ENCODE measurements at places on chromosomes 1 and 21. TPM values are rescaled to one million over a fixed set of nuclear protein-coding genes. Genes with fewer than 3 reads are reported as not detected.
A peak's percentile ranks its signal among the peaks of the same experiment; 100 is the strongest.

The ADGRL2 gene
- total RNA-seq, result 72.8 TPM

The CD5L gene
- total RNA-seq, result 6.1 TPM

The SPOCD1 gene
- 15.7 TPM for total RNA-seq

The C1orf87 gene
- total RNA-seq, result 10.4 TPM

The ZBTB48 gene
- 41.3 TPM for total RNA-seq

The ABCA4 gene
- 1.00 TPM for total RNA-seq

The ANKRD65 gene
- total RNA-seq, result 54.2 TPM

The CELF3 gene
- 0.31 TPM for total RNA-seq

The CPLANE2 gene
- total RNA-seq, result 4.5 TPM

GRCh38 chr1:227417756-227418480, 99.6 kb upstream of the CDC42BPA start:
- H3K27me3 ChIP-seq, result no peaks in the 10 kb centered on the region
- H3K4me3 ChIP-seq, result no peak overlapping the region
- no peaks in the 10 kb centered on the region for H3K36me3 ChIP-seq
- peaks cover 8% of the 10 kb centered on the region for H3K4me1 ChIP-seq
- no peak for DNase-seq
- no peak overlapping the region for H3K27ac ChIP-seq

GRCh38 chr1:223180731-223181321, 37.8 kb upstream of the TLR5 start:
- DNase-seq, result peak; percentile 31
- no peak overlapping the region for H3K27ac ChIP-seq
- H3K4me3 ChIP-seq, result no peak overlapping the region
- H3K36me3 ChIP-seq, result no peaks in the 10 kb centered on the region
- H3K4me1 ChIP-seq, result peaks cover 3% of the 10 kb centered on the region

DNA sequence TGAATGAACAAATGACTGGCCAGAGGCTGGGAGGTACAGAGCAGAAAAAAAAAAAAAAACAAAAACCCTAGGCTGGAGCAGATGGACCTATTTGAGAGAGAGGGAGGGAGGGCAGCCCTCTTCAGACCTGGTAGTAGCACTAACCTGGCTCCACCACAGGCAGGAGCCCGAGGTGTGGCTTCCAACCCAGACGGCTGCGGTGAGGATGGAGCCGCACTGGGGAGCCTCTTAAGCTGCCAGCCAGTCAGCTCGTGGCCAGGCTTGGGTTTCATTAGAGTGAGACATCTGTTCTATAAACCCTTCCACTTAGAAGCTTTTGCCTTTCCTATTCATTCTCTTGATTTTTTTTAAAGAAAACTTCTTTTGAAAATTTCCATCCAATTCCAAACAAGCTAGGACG, 16.8 kb downstream of the LGR6 start:
- DNase-seq, result no peak
- peaks cover 14% of the 10 kb centered on the region for H3K27me3 ChIP-seq
- H3K36me3 ChIP-seq, result no peaks in the 10 kb centered on the region
- H3K4me3 ChIP-seq, result no peak overlapping the region
- no peak overlapping the region for H3K27ac ChIP-seq
- peaks cover 12% of the 10 kb centered on the region for H3K4me1 ChIP-seq

GRCh38 chr1:41448821-41449220, 35.7 kb downstream of the EDN2 start:
- no peak overlapping the region for H3K27ac ChIP-seq
- H3K4me3 ChIP-seq, result no peak overlapping the region
- DNase-seq, result no peak
- no peaks in the 10 kb centered on the region for H3K27me3 ChIP-seq

DNA sequence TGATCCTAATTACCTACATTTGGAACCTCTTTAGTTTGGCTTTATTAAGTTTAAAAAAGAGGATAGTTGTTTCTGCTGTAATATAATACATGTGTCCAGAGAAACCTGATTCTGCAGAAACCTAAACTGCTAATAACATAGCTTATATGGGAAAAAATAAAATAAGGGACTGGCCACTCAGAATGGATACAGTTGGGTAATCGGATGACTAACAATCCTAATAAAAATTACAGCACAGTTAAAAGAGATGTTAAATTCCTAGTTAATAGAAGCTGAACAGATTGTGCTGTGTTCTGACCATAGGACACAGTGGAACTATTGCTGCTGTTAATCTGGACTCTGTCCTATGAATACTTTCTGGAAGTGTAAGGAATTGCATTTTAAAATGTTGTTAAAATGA, 16.0 kb downstream of the ARV1 start:
- no peak overlapping the region for H3K4me3 ChIP-seq
- DNase-seq, result no peak
- no peak overlapping the region for H3K27ac ChIP-seq
- H3K36me3 ChIP-seq, result peaks cover 35% of the 10 kb centered on the region

DNA sequence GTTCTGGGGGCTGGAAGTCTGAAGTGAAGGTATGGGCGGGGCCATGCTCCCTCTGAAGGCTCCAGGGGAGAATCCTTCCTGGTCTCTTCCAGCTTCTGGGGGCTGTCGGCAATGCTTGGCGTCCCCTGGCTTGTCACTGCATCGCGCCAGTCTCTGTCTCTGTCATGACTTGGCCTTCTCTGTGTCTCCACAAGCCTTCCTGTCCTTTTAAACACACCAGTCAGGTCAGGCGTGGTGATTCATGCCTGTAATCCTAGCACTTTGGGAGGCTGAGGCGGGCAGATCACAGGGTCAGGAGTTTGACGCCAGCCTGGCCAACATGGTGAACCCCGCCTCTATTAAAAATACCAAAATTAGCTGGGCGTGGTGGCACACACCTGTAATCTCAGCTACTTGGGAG, 125.3 kb downstream of the ACTL8 start:
- no peaks in the 10 kb centered on the region for H3K4me1 ChIP-seq
- no peaks in the 10 kb centered on the region for H3K36me3 ChIP-seq
- H3K4me3 ChIP-seq, result no peak overlapping the region

DNA sequence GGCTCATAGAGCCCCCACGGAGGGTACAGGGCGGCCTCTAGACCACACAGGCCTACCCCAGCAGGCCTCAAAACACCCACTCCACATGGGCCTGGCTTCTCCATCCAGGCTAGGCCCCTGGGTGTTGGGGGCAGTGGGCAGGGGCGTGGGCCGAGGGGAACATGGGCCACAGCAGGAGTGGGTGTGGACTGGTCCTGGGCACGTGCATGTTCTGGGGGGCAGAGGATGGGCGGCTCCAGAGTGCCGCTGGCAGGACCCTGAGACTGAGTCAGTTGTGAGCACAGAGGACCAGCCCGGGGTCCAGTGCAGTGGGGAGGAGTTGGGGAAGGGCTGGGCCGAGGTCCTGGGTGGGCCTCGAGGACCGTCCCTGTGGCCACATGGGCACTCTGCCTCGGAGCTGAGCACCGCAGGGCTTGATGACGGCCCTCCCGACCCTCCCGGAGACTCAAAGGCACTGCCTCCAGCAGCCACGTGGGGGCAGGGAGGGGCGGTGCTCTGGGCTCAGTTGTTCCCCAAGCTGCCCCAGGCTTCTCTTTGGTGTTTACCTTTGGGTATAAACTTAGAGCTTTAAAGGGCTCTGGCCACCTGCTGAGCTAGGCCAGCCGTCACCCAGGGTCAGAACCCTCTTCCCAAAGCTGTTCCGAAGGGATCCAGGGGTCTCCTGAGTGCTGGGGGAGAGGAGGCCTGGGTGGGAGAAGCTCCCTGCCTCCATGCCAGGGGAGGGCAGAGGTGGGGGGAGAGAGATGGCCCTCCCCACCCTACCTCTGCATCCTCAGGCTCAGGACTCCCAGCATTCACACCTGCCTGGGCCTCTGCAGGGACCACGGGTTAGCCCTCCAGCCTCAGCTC, 79.9 kb downstream of the MORN1 start:
- H3K27me3 ChIP-seq, result no peaks in the 10 kb centered on the region
- peaks cover 27% of the 10 kb centered on the region for H3K36me3 ChIP-seq
- DNase-seq, result peak; percentile 76
- H3K4me1 ChIP-seq, result peaks cover 54% of the 10 kb centered on the region

DNA sequence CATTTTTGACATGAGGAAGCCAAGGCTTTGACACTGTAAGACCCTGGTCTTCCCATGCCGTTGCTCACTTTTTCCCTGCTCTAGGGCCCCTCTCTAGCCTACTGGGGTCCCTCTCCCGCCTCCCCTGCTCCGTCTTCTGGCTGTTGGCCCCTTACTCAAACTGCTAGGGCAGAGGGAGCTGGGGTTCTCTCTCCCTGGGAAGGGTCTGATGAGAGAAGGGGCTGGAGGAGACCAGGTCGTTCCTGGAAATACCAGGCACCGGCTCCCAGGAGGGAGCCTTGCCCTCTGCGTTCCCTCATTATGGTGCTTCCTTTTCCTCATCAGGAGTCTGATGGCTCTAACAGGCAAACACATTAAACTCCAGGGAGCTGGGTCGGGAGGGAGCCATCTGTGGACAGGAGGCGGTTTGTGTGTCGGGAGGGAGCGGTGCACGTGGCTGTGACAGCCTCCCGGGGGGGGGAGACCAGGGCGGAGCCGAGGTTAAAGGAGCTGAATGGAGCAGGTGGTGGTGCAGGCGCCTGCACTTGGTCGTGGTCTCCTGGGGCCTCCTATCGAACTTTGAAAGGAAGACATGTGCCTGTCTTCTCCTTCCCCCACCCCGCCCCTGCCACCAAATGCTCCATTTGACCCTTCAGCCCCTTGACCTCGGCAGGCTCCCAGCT, 35.4 kb upstream of the LHX4 start:
- no peak for DNase-seq
- no peak overlapping the region for H3K4me3 ChIP-seq
- H3K27me3 ChIP-seq, result no peaks in the 10 kb centered on the region

DNA sequence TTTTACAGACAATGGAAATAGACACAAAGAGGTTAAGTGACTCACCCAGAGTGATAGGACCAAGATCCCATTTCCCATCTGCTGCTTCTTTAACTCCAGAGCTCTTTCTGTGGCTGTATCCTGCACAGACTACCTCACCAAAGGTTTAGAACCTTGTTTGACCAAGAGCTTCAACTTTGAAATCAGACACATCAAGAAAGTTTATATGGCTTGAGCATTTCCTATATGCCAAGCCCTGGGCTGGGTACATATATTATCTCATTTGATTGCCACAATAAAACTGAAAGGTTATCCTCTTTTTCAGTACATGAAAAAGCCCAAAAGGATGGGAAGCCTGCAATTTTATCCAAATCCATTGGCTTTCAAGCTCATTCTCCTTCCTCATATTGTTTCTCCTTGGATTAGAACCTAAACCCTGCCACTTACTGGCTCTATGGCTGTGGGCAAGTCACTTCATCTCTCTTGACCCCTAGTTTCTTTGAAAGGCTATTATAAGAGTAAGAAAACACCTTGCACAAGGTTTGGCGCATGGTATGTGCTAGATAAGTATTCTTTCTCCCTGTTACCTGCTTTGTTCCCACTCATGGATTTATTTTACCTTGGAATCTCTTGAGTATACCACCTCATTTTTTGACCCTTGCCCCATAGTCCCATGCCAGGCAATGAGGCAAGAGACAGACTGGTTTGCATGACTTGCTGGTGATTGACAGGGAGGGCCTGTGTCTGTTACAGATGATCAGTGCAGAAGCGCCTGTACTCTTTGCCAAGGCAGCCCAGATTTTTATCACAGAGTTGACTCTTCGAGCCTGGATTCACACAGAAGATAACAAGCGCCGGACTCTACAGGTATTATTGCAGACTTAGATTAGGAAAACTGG, 34.5 kb upstream of the KCNQ4 start:
- no peaks in the 10 kb centered on the region for H3K4me1 ChIP-seq
- no peak for DNase-seq

DNA sequence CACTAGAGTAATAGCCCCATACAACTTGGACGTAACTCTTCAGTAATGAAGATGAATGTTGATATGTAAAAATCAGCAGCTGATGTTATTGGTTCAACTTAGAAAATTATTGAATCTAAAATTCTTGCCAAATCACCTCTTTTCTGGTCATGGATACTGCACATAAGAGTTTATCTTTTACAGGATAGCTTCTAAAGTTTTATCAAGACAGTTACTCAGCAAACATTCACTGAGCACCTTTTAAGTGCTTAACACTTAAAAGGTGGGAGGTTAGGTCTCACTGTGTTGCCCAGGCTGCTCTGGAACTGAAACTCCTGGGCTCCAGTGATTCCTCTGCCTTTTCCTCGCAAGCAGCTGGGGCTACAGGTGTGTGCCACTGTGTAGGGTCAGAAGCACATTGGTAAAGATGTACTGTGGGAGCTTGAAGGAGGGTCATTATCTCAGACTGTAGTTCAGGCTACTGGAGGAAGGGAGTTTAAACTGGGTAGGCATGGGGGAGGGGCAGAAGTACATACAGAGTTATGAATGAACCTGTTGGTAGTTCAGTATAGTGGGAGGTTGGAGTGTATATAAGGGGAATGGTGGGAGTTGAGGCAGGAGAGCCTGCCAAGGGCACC, 2.0 kb downstream of the MPZL1 start:
- no peak overlapping the region for H3K27ac ChIP-seq
- no peaks in the 10 kb centered on the region for H3K27me3 ChIP-seq
- H3K4me1 ChIP-seq, result peaks cover 14% of the 10 kb centered on the region
- no peak overlapping the region for H3K4me3 ChIP-seq
- no peaks in the 10 kb centered on the region for H3K36me3 ChIP-seq

DNA sequence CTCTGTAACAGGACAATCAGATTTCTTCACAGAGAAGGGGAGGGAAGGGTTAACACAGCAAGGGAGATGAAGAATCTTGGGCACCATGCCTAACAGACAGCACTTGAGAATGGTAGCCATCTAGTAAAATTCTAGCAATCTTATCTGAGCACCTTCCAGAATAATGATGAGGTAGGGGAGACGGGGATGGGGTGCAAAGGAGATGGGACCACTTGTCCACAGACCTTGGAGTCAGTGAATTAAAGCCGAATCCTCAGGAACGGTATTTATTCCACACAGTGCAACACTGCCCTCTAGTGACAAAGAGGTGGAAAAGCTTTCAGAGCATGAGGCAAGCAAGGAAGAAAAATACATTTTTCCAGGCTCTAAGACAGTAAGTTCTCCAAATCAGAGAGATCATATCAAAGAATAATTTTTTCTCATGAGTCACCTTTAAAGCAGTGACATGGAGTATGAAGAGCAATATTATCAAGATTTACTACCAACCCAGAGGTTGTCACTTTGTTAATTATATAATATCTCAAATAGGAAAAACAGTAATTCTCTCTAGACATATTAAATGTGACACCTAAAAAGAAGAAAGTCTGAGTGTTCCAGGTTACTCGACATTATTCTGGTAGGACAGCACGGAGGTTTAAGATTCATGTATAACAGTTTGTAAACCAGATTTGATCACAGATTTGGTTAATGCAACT, 43.3 kb upstream of the LPAR3 start:
- peak; percentile 86 for DNase-seq
- no peaks in the 10 kb centered on the region for H3K27me3 ChIP-seq
- no peaks in the 10 kb centered on the region for H3K36me3 ChIP-seq
- H3K4me3 ChIP-seq, result no peak overlapping the region
- no peaks in the 10 kb centered on the region for H3K4me1 ChIP-seq
- H3K27ac ChIP-seq, result no peak overlapping the region

GRCh38 chr21:29335720-29336119, 37.0 kb downstream of the BACH1 start:
- no peak overlapping the region for H3K4me3 ChIP-seq
- peaks cover 25% of the 10 kb centered on the region for H3K4me1 ChIP-seq
- H3K27me3 ChIP-seq, result no peaks in the 10 kb centered on the region
